NCI-H1417 treated with DMSO at 0.1 percent for 48 hours (cell line): ENCODE measurements at places on chromosomes 2 and 18.

GRCh38 chr18:9321736-9322135, 12.8 kb upstream of the TWSG1 start:
- no peak for DNase-seq

DNA sequence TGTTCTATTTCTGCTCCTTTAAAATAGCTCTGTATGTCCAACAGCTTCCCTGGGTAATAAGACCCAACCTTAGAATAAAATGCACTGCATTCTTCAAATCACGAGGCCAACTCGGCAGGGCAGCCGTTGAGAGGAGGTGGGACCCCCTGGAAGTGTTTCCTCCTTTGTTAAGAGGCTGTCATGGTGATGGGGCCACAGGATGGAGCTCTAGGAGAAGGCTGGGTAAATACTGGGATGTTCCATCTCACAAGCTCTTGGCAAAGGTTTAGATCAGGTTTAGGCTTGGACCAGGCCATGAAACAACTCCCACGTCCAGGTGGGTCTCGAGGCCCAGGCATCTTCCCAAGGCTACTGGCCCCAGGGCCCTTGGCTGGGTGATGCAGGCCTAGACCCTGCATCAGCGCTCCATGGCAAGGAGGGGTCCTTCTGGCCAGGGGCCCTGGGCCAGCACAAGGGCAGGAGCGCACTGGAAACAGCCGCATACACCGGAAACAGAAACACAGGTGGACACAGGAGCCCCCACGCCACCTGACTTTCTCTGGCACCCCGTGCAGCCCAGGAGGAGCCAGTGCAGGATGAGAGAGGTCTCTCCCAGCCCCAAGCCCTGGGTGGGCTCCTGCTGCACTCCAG, 38.8 kb upstream of the OTOS start:
- no peak for DNase-seq

DNA sequence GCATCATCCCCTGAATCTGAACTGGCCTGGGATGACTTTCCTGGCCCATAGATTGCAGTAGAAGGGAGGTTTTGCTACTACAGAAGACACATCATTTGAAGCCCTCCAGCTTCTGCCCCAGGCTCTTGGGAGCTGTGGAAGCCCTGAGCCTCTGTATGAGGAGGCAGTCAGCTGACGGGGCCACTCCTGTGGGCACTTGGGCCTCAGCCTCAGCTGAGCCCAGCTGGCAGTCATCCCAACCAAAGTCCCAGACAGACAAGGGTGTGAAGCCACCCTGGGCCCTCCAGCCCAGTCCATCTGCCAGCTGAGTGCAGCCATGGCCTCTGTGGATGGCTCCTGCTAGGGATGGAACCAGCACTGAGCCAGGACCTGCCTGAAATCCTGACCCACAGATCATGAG, 502.3 kb upstream of the HS6ST1 start:
- no peak for DNase-seq

DNA sequence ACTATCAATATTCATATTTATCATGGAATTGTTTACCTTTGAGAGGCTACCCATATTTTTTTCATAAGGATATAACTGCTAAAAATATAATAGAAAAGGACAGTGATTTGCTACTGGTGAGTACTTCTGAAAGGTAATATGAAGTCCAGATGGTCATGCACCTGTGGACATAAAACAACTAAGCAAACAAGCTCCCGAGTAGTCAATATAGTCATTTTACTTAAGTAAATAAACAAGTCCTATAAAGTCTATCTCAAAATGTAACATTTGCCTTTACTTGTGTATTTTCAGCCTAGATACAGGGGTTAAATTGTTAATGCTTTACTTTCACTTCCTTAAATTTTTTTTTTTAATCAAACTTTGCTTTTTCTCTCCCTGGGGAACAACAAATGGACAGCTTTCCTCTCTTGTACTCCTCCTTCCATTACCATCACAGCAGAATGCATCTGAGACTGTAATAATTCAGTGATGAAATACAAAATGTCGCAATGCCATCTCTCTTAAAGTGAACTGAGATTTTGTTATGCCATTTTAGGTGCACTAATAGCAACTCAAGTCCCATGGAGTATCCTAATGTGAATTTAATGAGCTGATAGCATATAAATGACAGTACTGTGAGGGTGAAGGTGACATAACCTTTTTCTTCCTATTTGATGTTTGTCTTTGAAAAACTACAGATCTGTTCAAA, 1325.4 kb upstream of the ZEB2 start:
- peak; percentile 83 for DNase-seq

GRCh38 chr2:218257390-218257981, 3.3 kb upstream of the GPBAR1 start:
- DNase-seq = no peak

DNA sequence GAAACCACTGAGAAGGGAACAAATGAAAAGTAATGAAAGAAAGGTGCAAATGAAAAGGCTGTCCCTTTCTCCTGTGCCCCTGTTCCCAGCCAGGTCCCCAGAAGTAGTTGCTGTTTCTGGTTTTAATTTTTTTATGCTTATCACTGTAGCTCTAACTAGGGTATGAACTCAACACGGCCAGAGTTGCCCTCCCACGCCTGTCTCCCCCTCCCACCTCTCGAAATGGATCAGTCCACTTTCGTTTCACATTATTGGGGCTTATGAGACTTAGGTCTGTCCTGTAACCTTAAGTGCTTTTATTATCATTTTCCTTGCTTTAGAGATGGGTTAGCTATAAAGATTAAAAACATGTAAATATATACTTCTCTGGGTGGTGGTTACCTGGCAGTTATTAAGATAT, 8.6 kb downstream of the RBFA start:
- DNase-seq = no peak

GRCh38 chr18:40473221-40474029, 1481.6 kb upstream of the PIK3C3 start:
- DNase-seq = no peak

GRCh38 chr18:71011389-71011788, 722.5 kb downstream of the SOCS6 start:
- no peak for DNase-seq

DNA sequence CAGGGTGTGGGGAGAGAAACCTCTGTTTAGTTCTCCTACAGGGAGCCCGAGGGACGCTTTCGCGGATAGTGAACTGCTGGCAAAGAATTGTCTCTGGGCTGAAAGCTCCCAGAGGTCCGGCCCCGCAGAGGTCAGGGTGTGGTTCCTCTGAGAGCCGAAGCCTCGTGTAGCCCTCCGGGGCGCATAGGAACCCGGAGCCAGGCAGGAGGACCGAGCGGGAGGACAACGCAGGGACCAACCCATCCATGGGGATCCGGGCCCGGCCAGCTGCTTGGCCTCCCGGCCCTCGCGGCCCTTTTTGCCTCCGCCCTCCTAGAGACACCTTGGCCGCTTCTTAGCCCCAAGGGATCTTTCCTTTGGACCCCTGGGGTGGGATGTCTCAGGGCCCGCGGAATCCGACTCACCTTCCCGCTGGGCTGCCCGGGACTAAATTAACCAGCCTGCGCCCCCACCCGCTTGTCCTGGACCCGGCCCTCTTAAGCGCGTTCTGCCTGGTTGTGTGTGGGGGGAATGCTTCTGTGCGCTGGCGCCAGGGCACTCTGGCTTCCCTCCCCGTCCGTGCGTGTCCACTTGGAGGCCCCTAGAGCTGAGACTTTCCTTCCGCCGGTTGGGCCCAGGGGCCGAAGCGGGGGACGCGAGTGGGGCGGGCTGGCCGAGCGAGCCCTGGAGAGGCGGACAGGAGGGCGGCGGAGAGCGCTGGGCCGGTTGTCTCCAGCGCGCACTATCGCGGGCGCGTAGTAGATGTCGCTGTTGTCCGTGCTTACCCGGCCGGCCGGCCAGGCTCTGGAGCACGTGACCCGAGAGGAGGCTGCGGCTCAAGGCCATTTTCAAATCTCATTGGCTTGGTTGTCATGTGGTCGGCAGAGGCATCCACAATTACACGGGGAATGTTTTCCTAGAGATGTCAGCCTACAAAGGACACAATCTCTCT, at the start of gene HOXD10:
Gene HOXD10, plus strand, starts transcription at position 896 of the 931 bp plus-strand sequence. CDS start 56 bp downstream, outside the sequence.
- DNase-seq = no peak

DNA sequence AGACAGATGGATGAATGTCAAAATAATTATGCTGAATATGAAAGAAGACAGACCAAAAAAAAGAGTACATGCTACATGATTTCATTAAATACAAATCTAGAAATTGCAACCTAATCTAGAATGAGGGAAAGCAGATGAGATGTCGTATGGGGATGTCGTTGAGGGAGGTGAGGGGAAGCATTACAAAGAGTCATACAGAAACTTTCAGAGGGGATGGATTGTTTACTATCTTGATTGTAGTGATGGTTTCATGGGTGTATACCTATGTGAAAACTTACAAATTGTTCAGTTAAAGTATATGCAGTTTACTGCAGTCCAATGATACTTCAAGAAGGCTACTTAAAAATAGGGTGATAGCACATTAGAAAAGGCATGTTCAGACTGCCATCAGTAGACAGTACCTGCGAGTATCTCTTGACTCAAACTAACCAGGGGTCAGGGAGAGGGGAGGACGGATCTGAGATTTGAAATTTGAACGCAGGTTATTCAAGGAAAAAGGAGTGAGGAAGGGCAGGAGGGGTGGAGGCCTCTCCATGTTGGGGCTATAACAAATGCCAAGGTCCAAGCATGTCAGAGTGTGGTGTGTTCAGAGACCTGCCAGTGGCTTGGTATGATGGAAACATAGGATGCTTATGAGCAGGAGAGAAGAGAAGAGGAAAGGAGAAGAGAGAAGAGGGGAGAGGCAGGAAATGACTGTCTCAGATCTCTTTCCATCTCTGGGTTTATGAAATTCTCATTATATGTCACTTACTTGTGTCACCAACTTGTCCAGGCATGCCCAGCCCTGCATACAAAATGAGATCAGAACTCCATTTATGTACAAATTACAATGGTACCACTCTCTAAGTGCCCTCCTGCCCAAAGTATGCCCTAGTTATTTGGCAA, 257.3 kb upstream of the CXCR4 start:
- no peak for DNase-seq

- no peak for DNase-seq
Measured at GRCh38 chr2:224948859-224949258, 93.4 kb downstream of the DOCK10 start.

DNA sequence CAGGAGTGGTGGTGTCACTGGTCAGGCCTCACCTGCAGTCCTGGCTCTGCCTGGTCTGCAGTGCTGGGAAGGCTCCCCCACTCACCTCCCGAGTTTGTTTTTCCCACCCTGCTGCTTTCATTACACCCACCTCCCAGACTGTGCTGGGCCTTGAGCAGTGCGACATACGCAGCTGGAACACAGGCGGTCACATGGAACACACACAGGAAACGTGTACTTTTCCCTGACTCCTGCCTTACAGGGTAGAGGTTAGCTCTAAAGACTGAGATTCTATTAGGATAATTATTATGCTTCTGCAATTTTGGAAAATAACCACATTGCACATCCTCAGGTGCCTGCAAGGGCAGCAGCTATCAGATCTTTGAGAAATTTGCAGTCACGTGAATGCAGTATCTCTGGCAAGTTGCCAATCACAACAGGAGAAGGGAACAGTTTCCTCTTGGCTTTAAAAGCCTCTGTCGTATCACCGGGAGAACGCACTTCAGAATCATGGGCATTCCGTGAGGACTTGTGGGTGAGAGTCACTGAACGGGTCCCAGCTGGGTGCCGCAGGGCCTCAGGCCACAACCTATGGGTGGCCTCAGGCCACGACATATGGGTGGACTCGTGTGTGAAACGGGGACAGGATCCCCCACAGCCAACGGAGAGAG, 136.5 kb downstream of the ZNF236 start:
- peak; percentile 68 for DNase-seq

DNA sequence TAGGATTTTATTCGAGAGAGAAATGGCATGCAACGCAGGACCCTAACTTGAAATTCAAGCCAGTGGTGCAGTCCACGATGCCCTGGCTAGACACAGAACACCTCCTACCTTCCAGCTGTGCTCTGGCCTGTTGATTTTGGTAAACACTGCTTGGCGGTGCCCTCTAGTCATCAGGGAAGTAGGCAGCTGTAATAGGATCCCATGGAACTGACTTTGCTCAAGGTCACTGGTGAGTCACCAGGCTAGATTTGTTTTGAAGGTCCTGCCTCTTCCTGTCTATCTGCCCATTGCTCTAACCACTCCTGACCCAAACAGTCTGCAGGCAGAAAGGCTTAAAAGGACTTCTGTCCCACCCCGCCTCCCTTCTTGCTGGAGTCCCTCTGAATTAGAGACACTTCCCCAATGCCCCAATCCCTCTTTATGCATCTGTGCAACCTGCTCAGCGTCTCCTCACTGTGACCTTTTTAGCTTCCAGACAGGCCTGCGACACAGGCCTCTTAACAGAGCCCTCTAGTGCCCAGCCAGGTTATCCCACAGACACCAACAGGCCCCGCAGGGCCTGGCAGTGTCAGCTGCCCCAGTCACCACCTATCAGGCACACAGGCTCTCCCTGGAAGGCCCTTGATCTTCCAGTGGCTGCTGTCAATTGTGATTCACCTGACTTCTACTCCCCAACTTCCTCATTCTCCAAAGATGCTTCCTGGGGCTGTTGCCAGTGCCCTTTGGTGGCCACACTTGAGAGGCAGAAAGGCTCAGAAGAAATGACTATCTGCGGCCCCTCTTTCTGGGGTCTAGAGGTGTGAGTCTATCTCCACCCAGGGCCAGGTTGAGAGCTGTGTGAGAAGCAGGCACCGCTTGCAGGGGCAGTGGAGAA, 5.2 kb downstream of the TMEM127 start:
- no peak for DNase-seq
